Right lung (tissue), 10 donors: ENCODE measurements at places on chromosomes 1 and 21. TPM values are rescaled to one million over a fixed set of nuclear protein-coding genes. Genes with fewer than 3 reads are reported as not detected.

Gene GUCA2B
- polyA plus RNA-seq, result not detected

GRCh38 chr21:41610042-41610839, 102.3 kb upstream of the TMPRSS2 start:
- DNase-seq, result no peak

DNA sequence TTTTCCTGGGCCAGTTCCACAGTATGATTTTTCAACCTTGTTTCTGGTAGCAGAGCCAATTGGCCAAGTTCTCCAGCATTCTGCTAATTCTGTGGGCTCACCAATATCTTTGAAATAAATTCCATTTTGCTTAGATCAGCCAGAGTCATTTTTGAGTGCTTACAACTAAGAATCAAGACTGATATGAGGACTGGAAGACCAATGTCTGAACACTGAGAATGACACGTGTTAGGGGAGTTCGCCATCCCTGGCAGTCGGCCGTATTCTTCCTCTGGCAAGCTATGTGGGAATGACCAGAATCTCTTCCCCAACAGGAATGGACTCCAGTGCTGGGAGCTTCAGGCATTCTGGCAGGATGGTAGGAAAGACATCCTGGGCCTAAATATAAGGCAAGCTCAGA, 4.9 kb upstream of the TENT5C start:
- no peak for DNase-seq

DNA sequence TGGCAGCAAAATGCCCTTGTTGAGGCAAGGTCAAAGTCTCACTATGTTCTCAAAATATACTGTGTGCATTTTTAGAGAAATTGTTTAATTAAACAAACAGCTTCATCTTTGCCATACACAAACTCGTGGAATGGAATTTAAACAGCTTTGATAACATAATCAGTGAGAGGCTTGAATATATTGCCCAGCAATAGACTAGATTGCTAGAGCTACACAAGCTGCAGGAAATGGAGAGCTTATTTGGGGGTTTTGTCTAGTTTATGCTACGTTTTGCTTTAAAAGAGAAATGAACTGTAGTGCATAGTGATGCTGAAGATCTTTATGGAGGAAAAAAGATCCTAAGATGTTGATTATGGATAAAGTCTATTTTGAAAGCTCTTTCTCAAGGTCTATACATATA, 166.8 kb upstream of the HMCN1 start:
- DNase-seq, result no peak

DNA sequence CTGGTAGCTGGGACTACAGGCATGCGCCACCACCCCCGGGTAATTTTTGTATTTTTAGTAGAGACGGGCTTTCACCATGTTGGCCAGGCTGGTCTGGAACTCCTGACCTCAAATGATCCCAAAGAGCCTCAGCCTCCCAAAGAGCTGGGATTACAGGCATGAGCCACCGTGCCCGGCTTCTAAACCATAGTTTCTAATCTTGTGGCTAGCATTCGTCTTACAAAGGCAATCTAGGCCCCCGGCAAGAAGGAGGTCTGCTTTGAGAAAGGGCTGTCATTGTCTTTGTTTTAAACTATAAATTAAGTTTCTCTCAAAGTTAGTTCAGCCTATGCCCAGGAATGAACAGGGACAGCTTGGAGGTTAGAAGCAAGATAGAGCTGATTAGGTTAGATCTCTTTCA, 10.3 kb upstream of the L1TD1 start:
- no peak for DNase-seq
